ENCODE measurements at places on chromosomes 1 and 21.
A peak's percentile ranks its signal among the peaks of the same experiment; 100 is the strongest.

- DNase-seq: no peak
Measured at GRCh38 chr1:89312572-89312971, 39.9 kb upstream of the GBP5 start.

DNA sequence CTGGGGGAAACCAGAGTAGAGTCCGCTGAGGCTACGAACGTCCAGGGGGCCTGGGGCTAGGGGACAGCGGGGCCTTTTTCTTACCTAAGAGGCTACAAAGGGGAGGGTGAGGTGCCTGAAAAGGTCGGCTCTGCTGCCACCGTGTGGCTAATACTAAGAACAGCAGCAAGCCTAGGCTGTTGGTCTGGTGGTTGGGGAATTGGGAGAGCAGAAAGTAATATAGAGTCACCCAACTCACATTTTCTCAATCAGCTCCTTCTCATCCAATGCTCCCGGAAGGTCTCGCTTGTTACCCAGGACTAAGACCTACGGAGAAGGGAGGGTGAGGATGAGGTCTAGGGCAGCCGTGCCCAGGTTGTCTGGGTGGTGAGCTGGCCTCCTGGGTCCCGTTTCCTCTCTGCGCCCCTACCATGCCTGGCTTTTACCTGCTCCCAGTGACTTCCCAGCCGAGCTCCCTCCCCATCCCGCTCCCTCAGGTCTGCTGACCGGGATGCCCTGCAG lies 9.3 kb downstream of the ARL8A start:
- DNase-seq: no peak

GRCh38 chr1:42962641-42963377 lies 4.1 kb upstream of the SLC2A1 start:
- no peak for DNase-seq

DNA sequence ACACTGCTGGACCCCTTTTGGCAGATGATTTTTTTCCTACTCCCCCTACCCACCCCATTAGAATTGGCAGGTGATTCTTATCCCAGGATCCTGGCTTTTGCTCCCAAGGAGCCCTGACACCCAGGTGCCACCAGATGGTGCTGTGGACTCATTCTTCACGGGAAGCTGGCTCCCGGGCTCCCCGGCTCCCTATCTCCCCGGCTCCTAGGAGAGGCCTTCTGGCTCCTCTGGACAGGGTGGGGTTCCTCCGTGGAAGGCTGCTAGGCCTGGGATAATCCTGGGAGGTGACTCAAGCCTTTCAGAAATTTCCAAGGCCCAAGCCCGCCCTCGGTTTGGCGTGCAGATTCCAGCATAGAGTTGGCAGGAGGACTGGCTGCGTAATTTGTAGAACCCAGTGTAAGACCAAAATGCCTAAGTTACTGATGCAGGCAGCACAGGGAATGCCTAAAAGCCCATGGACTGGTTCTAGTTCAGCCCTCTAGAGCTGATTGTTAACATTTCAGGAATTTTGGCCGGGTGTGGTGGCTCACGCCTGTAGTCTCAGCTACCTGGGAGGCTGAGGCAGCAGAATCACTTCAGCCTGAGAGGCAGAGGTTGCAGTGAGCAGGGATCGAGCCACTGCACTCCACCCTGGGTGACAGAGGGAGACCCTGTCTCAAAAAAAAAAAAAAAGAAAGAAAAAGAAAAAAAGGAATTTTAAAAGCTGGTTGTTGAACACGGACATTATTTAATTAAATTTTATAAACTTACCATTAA lies 6.8 kb upstream of the BSDC1 start:
- no peak for DNase-seq

- no peak for DNase-seq
Measured at GRCh38 chr1:25502957-25503356, 40.4 kb upstream of the LDLRAP1 start.

GRCh38 chr1:17573518-17574041 lies 34.1 kb downstream of the ARHGEF10L start:
- no peak for DNase-seq

- DNase-seq: no peak
Measured at GRCh38 chr21:35484851-35485250, 435.7 kb upstream of the RUNX1 start.

DNA sequence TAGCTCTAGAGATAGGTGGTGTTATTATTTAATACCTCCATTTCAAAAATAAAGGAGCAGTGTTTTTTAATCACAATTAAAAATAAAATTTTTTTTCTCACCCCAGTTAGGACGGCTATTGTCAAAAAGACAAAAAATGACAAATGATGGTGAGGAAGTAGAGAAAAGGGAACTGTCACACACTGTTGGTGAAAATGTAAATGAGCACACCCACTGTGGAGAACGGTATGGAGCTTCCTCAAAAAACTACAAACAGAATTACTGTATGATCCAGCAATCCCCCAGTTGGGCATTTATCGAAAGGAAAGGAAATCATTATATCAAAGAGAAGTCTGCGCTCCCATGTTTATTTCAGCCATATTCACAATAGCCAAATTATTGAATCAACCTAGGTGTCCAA lies 148.7 kb upstream of the NR5A2 start:
- DNase-seq: no peak

GRCh38 chr1:97006044-97006661 lies 284.6 kb downstream of the PTBP2 start:
- peak; percentile 12 for DNase-seq

- no peak for DNase-seq
Measured at GRCh38 chr1:212073490-212073889, 37.9 kb downstream of the DTL start.

- no peak for DNase-seq
Measured at GRCh38 chr1:161020509-161021164, at the start of gene F11R. Gene F11R, minus strand, starts transcription at chr1:161021152. Its CDS starts 79 bp downstream, at chr1:161021073.

DNA sequence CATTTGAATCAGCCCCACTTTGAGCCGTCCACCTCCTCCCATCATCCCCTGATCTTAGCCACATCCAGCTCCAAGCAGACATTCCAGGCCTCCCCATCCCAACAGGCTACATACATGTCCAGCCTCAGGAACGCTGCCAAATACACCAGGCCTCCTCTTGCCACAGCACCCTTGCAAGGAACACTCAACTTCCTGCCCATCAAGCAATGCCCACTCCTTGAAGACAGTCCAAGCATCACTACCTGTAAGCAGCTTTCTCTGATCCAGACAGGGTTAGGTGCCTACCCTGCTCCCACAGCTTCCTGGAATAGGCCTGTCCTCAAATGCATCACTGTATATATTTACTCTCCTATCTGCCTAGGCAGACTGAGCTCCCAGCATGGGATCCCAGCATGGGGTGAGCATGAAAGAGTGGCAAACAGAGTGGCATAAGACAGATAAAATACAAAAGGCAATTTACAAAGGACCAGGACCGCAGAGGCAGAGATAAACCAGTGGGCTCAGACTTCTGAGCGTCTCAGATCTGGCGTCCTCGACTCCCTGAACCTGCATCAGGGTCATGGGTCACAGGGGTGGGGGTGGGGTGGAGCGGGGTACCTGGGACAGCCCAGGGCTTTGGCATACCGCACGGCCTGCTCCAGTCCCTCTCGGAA lies 816 bp downstream of the HYI start:
- no peak for DNase-seq

- no peak for DNase-seq
Measured at GRCh38 chr1:234750922-234751627, 141.1 kb upstream of the IRF2BP2 start.

- no peak for DNase-seq
Measured at GRCh38 chr1:176692431-176692830, 229.5 kb downstream of the PAPPA2 start.

Measured in GM12878 (cell line).